ENCODE measurements at places on chromosomes 2 and 18.
A peak's percentile ranks its signal among the peaks of the same experiment; 100 is the strongest.

DNA sequence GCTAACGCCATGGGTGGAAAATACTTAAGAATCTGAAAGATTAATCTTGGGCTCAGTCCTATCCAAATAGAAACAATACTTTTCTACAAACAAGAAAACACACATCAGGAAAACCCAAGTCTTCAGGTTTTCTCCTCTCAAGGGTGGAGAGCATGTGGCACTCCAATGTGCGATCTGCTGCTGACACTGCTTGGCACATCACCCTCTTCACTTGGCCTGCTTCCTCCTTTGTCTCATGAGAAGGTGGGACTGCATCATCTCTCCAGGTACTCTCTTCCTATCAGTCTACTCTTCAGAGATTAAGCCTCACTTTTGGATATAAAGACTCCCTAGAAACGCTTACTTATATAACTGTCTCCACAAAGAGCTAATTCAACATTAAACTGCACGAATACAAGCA is 26.4 kb downstream of the HDLBP start:
- DNase-seq = no peak

GRCh38 chr2:18487106-18487913 is 73.1 kb downstream of the RDH14 start:
- DNase-seq = no peak

- peak; percentile 41 for DNase-seq
Measured at GRCh38 chr18:69397096-69397495, 3.6 kb upstream of the DOK6 start.

DNA sequence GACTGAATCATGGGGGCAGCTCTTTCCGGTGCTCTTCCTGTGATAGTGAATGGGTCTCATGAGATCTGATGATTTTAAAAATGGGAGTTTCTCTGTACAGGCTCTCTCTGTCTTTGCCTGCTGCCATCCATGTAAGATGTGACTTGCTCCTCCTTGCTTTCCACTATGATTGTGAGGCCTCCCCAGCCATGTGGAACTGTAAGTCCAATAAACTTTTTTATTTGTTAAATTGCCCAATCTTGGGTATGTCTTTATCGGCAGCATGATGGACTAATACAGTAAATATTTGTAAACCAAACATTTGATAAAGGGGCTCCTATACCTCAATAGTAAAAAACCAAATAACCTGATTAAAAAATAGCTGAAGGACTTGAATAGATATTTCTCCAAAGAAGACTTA is 77.3 kb downstream of the INSIG2 start:
- DNase-seq = no peak

DNA sequence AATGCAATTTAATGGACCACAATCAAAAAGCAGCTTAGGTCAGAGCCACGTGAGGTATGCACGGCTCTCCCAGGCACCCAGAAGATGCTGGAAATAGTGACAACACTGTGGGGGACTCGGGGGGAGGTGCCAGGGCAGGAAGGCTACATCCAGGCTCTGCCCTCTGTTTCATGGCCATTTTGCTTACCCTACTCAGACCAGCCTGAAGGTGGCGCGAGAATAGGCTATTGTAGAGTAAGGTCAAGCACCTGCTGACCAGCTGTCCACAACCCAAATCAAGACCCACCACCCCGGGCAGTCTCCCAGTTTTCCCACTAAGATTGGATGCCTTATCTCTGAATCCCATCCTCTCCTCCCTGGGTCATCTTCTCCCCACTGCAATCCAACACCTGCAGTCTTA is 115.7 kb downstream of the VIT start:
- DNase-seq = no peak

All from fibroblast of upper back skin (primary cell).